ENCODE measurements at places on chromosomes 6 and 20.

DNA sequence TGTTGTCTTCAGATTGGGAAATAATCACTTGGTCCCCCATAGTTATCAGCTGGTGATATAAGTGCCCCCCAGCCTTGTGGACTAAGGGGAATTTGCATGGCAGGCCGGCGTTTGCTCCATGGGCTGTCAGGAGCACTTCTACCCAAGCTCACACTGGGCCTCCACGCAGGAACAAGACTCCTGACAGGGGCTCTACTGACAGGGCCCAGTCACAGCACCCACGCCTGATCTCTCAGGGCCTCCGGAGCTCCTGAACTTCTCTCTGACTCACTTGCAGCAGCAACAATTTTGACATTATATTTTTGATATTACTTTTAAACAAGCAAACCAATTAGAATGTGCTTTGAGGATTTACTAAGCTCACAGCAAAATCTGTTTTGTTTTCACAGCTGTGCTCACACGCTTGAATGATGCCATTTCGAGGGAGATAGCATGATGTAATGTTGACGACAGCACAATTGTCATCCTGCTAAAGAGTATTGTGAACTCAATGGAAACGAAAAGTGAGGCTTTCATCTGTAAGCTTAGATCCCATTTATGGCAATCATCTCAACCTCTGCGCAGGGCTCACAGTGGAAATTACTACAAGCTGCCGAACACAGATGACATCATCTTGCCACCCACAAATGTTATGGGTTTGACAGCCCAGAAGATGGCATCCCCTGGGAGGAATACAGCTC is 28.7 kb upstream of the TXNDC5 start:
- no peak for DNase-seq

DNA sequence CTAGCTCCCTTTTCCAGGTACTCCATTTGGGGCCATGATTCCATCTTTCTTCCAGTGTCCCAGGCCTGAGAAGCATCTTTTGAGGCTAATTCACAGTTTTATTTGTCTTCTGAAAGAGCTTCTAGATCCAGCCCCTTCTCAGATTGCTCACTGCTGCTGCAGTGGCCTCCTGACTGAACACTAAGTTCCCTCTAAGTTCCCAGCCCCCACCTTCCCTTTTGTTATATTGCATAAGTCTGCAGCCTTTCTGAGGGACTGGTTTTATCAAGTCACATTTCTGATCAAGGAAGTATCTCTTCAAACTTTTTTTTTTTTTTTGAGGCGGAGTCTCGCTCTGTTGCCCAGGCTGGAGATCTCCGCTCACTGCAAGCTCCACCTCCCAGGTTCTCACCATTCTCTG is 10.7 kb downstream of the MAPRE1 start:
- DNase-seq: no peak

DNA sequence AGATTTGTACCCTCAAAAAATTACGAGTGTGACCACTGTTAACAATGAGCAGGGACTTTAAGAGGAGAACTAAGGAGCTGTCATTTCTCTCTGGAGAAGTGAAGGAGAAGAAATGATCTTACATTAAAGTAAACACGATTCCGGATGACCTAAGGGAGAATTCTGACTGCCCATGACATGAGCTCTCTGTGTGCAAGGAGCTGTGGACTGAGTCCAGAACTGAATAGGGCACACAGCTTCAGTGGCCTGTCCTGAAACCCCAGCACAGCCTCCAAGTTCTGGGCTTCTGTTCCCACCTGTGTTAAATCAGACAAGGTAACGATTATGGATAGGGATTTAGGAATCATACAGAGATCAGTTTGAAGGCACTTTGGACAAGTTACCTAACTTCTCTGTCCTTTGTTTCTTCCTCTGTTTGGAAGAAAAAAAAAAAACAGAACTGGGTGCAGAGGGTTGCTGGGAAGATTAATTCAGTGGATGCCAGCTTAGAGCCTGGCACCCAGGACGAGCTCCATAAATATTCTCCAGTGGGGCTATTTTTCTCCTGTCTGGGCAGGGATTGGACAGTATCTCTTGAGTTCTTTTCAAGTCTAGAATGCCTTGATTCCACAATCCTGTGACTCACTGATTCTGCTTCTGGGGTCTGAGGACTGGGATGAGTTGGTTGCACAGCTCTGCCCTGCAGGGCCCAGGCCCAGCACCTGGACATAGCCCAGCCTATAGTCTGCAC is 65.7 kb downstream of the MRPL14 start:
- DNase-seq: no peak

DNA sequence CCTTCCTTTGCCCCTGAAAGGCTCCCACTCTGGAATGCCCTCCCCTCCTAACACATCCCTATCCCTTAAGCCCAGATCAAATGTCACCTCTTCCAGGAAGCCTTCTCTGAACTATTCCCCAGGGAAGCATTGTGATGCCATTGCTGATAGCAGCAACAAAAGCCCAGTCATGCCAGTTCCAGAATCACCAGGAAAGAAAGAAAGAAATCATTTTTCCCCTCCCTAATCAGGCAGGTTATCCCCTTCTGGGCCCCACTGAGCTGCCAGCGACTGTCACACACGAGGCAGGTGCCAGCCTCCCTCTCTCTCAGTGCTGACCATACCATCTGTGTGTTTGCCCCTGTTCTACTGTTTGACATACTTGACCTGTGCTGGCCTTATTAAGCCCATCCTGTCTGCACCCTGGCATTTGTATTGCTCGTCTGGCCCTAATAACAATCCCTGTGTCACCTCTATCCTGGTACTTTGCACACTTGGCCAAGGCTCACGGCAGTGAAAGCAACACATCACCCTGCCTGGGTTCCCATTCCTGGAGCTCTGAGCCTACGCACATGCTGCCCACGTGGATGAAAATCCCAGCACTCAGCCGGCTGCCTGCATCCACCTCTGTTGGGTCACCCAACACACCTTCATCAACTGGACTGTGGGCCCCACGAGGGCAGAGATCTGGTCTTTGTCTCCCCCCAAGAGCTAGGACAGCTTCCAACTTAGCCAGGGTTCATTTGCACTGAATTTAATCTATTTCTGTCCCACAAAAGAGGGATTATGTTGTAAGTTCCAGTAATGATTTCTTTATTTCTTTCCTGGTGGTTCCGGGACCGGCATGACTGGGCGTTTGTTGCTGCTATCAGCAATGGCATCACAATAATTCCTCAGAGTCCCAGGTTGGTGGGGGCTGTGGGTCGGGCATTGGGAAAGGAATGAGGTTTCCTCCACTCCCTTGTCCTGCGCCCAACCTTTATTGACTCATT is 5.3 kb upstream of the BPIFB1 start:
- DNase-seq: no peak

DNA sequence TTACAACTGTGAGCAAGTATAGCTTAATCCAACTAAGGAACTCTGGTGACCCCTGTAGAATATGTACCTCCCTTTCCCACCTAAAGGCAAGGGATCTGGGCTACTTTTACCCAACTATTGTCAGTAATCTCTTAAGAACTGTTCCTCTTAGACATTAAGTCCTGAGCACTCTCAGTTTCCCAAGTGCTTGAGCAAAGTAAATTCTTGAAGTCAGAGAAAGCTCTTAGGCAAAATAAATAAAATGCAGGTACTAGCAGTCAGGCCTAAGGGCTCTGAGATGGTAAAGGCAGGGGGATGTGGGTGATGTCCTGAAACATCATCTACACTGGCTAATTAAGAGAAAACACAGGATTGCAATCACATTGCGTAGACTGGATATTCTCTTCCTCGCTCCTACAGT is 446.4 kb upstream of the FLRT3 start:
- DNase-seq: no peak

DNA sequence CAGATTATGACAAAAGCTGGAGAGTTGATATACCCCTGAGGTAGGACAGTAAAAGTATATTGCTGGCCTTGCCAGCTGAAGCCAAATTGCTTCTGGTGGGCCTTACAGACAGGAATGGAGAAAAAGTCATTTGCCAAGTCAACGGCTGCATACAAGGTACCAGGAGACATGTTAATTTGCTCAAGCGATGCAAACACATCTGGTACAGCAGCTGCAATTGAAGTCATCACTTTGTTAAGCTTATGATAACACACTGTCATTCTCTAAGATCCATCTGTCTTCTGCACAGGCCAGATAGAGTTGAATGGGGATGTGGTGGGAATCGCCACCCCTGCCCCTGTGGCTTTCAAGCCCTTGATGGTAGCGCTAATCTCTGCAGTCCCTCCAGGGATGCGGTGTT is 40.4 kb upstream of the POPDC3 start:
- no peak for DNase-seq

GRCh38 chr6:150681578-150682395 is 82.1 kb downstream of the PLEKHG1 start:
- DNase-seq: no peak

- no peak for DNase-seq
Observed at GRCh38 chr6:20564777-20565176, 30.5 kb downstream of the CDKAL1 start.

DNA sequence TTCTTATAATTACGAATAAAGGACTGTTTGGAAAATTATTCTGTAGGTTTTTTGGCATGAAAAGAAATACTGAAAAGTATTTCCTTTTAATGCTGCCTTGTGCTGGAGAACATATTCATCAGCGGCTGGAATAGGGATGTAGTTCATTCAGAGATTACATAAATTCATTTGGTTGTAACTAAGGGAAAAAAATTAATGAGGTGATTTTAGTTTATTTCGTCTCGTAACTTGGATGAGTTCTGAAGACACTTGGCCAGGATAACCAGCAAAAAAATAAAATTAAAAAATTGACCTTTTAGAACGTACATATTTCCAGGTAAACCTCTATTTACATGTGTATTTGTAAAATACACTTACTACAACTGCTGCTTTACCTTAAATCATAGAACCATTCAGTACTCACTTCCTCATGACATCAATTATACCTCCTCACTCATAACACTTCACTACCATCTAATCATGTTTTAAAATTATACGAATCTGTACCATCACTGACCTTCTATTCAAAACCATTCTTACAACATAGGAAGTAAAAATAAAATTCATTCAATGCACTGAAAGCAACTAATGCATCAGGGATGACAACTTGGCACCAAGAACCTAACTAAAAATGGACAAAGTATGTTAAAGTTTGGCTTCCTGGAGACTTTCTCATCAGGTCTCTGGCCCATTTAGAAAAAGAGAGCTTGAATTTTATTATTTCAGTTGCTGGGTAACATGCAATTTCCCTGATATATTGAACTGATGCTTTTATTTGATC is 17.2 kb downstream of the KLHL31 start:
- no peak for DNase-seq

All from urothelium cell line (cell line).